ENCODE measurements at places on chromosomes 7 and 10.

DNA sequence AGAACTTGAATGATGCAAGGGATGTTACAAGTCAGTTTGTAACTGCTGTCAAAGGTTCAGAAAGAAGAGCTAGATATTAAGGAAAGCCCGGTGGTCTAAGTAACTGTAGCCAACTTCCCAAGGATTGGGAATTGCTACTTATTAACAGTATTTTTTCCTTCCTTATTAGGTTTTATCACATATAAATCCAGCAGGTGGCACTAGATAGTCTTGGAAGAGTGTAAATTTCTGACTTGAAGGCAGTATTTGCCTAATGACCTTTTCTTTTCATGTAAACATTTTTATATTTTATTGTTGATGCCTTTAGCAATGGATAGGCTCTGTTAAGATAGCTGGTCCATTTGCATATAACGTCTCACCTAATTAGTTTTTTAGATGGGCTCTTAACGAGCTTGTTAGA, 51.2 kb downstream of the ANLN start:
- DNase-seq = no peak

- peak; percentile 65 for DNase-seq
These were observed 161.6 kb upstream of the PRSS1 start for GRCh38 chr7:142587578-142588191.

DNA sequence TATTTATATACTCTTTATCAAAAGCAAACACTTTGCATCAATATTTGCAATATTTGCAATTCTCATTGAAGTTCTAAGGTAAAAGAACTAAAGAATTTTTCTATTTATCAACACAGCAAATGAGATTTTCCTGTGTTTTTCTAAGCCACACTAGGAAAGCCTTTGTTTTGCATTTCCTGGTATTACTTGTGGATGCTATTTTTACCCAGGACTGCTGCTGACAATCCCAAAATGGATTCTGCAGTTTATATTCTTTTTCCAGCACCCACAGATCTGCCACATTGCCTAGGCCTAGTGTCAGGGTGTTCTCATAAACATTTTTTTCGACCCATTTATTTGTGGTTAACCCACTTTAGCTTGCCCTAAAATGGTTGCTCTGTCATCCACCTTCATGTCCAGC, 25.9 kb downstream of the LRRC17 start:
- DNase-seq = no peak

DNA sequence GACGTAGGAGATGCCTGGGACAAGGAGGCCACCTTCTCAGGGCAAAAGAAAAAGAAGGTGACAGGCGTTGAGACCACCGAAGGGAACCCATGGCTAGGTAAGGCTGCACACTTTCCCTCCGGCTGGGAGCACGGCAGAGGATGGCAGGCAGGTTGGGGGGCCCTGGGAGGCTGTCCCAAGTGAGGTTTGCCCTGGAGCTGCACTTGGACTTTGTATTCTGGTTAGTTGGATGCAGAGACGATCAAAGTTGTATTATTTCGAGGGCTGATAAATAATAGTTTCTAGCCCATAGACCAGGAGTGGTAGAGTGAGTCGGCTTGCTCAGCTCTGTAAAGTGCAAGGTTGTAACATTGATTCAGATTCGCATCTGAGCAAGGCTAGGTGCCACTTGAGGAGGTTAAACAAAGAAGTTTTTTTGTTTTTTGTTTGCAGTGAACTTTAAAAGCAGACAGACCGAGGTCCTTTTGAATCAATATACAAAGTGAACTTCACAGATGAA, 608 bp downstream of the ENTPD7 start:
- DNase-seq = no peak

GRCh38 chr7:64180989-64181388, 26.0 kb upstream of the ZNF735 start:
- DNase-seq = no peak

DNA sequence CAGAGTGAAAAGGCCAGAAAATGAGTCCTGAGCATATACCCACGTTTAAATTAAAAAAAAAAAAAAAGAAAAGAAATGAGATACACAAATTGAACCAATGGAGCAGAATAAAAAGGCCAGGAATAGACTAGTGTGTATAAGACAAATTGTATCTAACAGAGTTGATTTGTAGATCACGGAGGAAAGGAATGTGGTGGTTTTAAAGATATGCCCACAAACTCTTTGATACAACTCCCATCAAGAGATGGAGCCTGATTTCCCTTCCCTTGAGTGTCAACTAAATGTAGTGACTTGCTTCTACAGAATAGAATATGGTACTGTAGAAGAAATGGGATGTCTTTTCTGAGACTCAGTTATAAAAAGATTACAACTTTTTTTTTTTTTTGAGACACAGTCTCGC, 10.4 kb downstream of the SYPL1 start:
- no peak for DNase-seq

- DNase-seq = no peak
These were observed 38.7 kb downstream of the FAM107B start for GRCh38 chr10:14736043-14736442.

DNA sequence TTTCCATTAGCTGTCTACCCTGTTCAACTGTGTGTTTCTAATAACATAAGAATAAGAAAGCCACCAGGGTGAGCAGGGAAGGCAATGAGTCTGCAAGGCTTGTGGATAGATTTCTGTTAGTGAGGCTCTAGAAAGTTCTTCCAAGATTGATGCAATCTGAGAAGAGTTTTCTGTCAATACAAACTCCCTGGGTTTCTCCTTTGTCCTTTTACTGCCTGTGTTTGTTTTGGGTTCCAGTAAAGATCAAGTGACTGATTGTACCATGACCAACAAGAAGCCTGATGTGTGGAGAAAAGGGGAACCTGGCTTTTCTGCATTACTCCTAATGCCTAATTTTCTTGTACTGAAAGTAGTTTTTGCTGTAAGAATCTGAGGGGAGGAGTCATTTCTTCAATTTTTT, 139.9 kb downstream of the CFTR start:
- DNase-seq = no peak

DNA sequence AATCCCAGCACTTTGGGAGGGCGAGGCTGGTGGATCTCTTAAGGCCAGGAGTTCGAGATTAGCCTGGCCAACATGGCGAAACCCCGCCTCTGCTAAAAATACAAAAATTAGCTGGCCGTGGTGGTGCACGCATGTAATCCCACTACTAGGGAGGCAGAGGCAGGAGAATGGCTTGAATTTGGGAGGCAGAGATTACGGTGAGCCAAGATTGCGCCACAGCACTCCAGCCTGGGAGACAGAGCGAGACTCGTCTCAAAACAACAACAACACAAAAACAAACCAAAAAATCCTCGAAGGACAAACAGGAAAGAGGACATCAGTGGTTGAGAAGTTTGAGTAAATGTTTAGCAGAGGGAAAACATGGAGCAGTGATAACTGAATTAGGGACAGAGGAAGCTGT, 52.3 kb upstream of the FAM3C start:
- DNase-seq = no peak

DNA sequence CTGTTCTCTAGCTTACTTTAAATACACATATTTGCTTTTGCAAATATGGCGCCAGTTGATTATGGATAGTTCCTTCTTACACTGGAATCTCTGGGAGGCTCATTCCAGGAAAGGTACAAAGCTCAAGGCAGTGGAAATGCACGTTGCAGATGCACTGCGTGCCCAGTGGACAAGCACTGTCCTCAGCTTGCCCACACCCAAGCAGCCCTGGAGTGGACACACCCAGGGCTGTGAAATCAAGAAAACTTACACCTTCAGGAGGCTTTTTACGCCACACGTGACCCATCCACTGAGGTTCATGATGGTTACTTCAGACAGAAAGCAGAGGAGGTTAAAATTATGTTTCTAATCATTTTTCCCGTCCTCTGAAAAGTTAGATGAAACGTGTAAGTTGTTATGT, 248.5 kb downstream of the VTI1A start:
- DNase-seq = no peak

- DNase-seq = peak; percentile 64
These were observed 194.8 kb downstream of the MAD1L1 start for GRCh38 chr7:2037808-2038522.

DNA sequence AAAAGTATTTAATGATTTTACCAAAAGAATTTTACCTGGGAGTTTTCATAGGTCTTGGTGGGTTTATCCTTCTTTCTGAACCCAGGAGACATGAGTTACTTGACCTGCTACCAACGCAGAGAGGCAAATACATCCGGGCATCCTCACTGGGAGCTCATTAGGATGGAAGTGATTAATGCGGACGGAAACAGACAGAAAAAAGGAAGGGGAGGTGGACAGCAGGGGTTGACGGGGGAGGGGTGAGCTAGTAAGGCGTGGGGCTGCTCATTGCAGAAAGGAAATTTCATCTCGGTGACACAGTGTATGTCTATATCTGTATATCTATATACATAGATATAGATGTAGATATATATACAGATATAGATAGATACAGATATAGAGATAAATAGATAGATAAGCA, 408.2 kb upstream of the ADARB2 start:
- no peak for DNase-seq

DNA sequence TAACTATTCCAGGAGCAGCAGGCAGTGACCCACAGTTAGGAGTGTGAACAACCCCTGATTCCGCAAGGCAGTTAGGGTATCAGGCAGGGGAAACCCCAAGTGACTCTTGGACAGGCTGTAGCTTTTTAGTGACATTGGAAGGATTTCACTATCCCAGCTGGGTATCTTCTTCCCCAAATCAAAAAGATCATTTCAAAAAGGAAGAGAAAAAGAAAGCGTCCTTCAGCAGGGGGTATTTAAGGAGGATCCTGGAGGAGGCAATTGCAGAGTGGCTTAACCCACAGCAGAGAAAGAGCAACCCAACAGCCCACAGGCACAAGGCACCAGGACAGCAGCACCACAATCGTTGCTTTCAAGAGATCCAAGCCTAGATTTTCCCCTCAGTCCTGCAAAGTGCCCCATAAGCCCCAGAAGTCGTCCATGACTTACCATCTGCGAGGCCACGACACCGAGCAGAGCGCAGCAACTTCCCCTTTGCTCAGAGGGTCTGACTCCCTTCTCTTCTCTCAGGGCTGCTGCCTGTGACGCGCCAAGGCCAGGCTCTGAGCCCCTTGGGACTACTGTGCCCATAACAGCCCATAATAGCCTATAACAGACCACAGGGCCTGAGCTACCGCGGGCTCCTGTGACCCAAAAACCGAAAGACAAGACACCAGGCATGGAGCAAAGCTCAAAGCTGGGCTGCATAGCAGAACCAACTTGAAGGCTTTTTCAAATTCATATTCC, 19.8 kb downstream of the PIK3AP1 start:
- DNase-seq = no peak

DNA sequence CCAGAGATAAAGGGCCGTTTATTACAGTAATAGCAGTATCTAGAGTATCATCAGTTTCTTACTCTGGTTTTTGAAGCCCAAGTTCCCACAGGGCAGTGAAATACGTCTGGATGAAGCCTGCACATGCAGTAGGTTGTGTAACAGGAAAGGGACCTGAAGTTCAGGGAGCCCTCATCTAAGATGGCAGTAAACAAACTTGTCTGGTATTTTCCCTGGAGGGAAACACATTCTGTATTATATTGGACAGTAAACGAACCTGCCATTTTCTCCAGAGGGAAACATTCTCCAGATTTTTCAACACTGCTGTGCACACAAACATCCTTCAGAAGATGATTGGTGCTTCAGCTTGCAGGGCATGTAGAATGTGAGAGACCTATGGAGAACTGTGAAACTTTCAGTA, 189.9 kb downstream of the TFEC start:
- DNase-seq = no peak

DNA sequence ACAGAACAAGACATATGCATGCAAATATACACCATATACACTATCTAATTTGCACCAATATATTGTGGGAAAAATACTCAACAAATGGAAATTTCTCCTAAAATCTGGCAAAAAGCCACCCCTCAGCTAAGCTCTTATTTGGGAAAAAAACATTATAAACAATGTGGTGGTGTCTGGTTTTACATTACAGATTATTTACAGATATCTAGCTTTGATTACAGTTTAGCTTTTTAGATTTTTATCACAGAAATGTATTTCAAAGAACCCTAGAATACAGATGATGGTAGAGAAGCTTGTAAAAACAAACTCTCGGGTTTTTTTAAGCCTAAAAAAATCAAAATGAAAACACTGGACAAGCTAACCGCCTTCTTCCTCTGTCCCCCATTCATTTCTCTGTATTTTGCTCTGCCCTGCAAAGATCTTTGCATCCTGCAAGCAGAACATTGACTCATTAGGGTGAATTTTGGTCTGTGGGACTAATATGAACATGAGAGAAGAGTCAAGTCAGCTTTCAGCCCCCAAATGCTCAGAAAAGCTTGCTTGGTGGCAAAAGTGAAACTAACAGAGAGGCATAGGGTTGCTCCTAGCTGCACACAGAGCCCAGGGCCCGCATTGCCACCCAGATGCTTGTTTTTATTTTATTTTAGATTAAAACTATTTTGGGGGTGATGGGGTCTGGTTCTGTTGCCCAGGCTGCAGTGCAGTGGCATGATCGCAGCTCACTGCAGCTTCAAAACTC, 88.8 kb upstream of the LYZL1 start:
- DNase-seq = no peak

GRCh38 chr10:77801474-77802161, 124.9 kb downstream of the DLG5 start:
- peak; percentile 75 for DNase-seq

GRCh38 chr7:135710417-135711138, 17.4 kb downstream of the SLC13A4 start:
- DNase-seq = no peak

DNA sequence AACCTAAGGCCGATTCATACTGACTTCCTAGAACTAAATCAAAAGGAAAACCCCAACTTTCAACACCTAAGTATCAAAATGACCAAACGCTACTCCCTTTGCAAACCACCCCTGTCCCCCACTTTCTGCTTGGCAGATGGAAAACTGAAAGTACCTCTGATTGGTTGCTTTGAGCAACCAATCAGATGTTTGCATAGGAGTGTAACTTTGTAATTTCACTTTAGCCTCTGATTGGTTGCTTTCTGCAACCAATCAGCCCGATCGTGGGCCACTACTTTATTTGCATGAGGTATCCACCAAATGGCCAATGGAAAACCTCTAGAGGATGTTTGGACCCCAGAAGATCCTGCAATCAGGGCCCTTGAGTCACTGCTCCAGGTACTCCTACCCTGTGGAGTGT, 12.3 kb upstream of the SNX10 start:
- DNase-seq = peak; percentile 59

DNA sequence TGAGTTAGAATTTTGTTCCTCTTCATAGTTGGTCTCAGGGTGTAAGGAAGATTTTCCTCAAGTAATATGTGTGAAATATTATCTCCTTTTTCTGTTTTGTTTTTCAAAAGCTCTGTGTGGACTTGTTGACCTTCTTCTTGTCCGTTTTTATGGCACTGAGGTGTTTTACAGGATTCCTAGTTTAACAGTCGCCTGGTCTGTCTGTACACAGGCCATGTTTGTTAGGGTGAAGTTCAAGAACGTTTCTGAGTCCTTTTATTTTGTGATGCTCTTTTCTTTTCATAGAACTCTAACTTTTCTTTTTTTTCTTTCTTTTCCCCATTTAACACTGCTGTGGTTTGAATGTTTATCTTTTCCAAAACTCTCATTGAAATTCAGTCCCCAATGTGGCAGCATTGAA, 18.5 kb downstream of the TACC2 start:
- DNase-seq = no peak

GRCh38 chr10:118488710-118489497, 106.5 kb downstream of the PRLHR start:
- no peak for DNase-seq
